ENCODE measurements at places on chromosomes 4 and X.

DNA sequence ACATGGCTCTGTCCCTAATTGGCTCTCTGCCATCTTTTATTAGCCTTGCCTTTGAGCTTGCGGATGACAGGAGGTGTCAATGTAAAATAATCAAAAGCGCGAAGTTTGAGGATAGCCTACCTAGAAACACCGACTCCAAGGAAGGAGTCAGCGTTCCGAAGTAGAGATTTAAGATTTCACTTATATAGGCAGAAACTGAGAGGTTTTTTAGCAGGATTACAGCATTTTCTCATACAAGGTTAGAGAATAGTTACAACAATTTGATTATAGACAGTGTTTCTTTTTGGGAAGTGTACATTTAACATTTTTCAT is 499 bp upstream of the NFXL1 start:
- DNase-seq = no peak

GRCh38 chr4:8602686-8603430 is 10.3 kb downstream of the CPZ start:
- no peak for DNase-seq

DNA sequence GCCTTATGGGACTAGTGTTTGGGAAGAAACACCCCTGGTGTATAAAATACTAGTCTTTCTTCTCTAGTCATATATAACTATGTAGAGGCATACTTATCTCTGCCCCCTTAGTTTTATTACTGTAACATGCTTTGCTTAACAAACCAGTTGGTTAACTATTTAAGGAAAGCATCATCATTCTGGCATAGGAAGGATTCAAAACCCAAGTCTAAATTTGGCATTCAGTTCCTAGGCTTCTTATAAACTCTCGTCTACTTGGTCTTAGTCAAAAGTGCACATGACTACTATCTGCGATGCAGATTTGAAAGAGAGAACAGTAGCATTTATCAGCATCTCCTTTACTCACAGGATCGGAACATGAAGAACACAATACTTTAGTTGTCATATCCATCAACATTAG is 111.3 kb downstream of the MFAP3L start:
- DNase-seq = no peak

GRCh38 chrX:10828036-10828435 is 207.7 kb upstream of the MID1 start:
- DNase-seq = no peak

- no peak for DNase-seq
Measured at GRCh38 chrX:87409113-87409841, 108.3 kb upstream of the KLHL4 start.

- DNase-seq = no peak
Measured at GRCh38 chrX:44871114-44871645, 1.8 kb upstream of the KDM6A start.

GRCh38 chrX:28133763-28134162 is 152.5 kb upstream of the DCAF8L1 start:
- no peak for DNase-seq

GRCh38 chr4:145014365-145014764 is 83.6 kb downstream of the ANAPC10 start:
- no peak for DNase-seq

- no peak for DNase-seq
Measured at GRCh38 chr4:108804648-108805273, 41.9 kb upstream of the ETNPPL start.

DNA sequence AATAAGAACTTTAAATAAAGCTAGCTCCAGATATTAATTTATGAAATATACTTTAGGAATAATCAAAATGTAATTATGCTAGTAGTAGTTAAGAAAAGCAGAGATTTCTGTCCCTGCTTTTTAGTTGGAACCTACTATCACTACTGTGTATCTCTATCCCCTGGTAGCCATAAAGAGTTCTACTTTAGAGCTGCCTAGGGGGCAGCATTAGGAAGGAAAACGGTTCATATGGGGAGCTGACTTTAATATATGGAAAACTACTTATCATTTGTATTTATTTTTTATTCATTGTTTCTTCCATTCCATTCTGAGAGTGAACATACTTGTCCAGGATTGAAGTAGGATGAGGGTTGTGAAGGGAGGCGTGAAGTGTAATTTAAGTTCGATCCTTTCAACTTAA is 40.9 kb downstream of the CPEB2 start:
- no peak for DNase-seq

DNA sequence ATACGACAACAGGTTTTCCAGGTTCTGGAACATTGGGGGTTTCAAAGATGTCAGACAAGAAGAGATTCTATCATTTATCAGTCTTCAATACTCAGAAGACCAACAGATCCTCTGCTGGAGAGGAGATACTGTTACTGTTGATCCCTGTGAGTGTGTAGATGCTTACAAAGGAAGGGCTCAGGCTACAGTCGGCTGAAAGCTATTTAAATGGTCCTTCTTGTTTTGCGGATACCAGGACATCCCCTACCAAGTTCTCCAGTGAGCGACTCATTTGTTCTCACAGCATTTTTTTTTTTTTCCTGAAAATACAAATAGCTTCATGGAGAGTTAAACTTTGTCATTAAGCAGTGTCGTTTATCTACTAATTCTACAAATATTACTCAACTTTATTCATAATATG is 201.6 kb downstream of the CAMK2D start:
- no peak for DNase-seq

GRCh38 chr4:6076391-6076790 is 58.2 kb upstream of the C4orf50 start:
- DNase-seq = no peak

DNA sequence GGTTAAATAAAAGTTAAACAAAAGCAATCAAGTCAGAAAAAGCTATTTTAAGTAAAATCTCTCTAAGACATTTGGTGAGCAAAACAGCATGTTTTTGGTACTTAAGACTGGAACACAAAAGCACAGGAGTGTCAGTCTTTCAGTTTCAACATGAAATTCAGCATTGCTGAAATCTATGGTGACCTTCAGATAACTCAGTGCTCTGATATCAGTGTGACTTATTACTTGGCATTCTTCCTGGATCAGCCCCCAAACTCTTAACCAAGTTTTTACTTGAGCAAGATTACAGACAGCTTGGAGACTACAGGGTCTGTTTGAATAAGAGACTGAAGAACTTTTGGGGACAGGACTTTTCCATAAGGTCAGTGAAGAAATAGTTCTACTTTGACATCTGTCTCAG is 437.2 kb downstream of the RAPGEF2 start:
- DNase-seq = no peak

Measured in CD8-positive, alpha-beta memory T cell (primary cell).